ENCODE measurements at places on chromosomes 4 and X.

DNA sequence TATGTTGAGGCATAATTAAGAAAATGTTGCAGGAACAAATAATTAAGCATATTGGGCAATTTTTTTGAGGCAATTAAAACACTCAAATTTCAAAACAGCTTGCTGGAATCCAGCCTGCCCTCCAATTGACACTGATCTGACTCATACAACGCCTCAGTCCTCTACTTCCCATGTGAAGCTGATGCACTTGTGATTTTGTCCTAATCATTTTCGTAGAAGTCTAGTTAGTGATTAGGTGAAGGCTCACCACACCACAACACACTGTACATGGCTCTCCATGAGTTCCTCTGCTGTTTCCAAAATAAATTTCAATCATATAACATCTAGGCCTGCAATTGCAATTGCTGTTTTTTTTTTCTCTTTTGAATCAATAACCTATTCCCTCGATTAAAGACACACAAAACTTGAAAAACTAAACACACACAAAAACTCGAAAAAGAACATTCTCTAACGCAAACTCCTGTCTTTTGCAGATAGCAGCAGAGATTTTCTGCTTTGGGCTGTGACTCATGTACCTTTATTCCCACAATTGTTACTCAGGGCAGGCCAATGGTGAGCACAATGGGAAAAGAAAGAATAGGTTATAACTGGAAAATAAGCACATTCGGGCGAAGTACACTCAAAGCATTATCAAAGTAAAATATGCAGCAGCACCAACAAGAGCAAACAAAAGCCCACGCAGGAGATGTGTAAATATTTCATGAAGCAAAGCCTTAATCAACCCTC is 1.7 kb downstream of the GPRIN3 start:
- DNase-seq = peak; percentile 81

GRCh38 chr4:142318280-142318679 is 527.8 kb downstream of the INPP4B start:
- DNase-seq = no peak

GRCh38 chr4:13174001-13174400 is 310.1 kb downstream of the RAB28 start:
- no peak for DNase-seq

- peak; percentile 61 for DNase-seq
These were observed 201.8 kb downstream of the SOWAHB start for GRCh38 chr4:76696109-76696508.

DNA sequence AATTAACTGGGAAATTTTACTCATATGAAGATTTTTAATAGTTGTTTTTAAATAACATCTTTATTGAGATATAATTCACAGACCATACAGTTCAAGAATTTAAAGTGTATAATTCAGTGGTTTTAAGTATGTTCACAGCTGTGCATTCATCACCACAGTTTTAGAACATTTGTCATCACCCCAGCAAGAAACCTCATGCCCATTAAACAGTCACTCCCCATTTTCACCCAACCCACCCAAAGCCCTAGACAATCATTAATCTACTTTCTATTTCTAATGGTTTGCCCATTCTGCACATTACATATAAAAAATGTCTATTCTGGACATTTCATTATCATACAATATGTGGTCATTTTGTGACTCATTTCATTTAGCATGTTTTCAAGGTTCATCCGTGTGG is 2.8 kb downstream of the UPRT start:
- peak; percentile 39 for DNase-seq

DNA sequence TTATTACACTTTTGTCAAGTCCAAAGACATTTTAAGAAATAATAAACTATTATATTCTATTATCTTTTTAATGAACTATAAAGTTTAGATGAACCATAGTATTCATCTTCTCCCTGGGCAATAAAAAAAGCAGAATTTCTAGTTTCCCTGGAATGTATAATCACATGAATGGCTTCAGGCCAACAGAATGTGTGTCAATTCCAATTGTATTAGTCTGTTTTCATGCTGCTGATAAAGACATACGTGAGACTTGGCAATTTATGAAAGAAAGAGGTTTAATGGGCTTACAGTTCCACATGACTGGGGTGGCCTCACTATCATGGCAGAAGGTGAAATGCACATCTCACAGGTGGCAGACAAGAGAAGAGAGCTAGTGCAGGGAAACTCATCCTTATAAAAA is 70.7 kb upstream of the ANXA10 start:
- DNase-seq = peak; percentile 3

DNA sequence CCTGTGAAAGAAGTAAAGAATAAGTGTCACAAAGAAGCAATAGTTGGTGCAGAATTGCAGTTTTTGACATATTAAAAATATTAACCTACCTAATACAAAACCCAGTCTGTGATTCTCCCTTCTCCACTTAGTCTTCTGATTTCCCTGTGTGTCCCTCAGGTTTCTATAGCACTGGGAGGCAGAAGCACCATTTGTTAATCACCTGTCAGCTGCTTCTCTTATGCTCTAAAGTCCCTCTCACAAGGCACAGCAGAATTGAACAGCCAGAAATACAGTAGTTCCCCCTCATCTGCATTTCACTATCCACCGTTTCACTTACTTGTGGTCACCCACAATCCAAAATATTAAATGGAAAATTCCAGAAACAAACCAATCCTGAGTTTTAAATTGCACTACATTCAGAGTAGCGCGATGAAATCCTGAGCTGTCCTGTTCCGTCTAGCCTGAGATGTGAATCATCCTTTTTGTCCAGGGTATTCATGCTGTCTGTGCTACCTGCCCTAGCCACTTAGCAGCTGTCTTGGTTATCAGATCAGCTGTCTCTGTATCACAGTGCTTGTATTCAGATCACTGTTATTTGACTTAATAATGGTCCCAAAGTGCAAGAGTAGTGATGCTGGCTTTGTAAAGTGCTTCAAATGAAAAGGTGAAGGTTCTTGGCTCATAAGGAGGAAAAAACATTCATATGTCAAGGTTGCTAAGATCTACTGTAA is 984.1 kb upstream of the GRID2 start:
- DNase-seq = peak; percentile 25

GRCh38 chr4:111334361-111334760 is 711.5 kb upstream of the PITX2 start:
- DNase-seq = no peak

- no peak for DNase-seq
These were observed 161.1 kb downstream of the FBXW7 start for GRCh38 chr4:152374606-152375285.

- no peak for DNase-seq
These were observed 44.1 kb upstream of the SEC24B start for GRCh38 chr4:109389369-109390114.

- no peak for DNase-seq
These were observed 2137.1 kb upstream of the TENM3 start for GRCh38 chr4:180106122-180106521.

- DNase-seq = peak; percentile 50
These were observed 15.2 kb upstream of the RUFY3 start for GRCh38 chr4:70706516-70706915.

DNA sequence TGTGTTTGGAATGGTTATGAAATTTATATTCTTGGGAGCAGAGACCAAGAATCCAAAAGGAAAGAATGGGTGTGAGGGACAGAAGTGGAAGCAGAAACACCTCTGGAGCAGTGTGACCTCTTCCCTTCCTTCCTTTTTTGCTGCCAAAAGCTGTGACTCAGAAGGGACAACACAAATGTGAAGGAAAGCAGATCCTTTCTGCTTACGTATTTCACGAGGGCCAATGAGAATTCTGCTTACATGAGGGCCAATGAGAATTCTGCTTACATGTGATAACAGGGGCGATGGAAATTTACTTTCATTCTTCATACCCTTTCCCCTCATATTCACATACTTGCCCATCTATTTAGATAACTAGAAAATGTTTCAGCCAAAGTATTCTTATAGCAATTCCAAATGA is 404.6 kb downstream of the PRDM5 start:
- peak; percentile 30 for DNase-seq

- peak; percentile 47 for DNase-seq
These were observed 24.9 kb downstream of the TKTL2 start for GRCh38 chr4:163448540-163449203.

DNA sequence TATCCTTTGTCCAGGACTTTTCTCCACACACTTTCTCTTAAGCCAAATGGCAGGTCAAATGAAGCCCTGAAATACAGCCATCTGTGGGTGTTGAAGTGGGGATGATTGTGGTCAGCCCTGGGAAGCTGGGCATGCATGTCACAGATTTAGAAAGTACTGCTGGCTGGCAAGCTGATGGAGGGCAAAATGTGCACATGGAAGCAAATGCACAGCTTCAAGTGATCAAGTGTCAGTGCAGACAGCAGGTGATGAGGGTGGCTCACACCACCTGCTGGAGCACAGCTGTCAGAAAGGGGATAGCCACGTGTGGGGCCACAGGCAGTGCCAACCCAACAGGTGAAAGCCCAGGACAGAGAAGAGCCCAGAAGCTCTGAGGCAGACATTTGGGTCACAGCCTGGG is 40.3 kb upstream of the ATXN3L start:
- DNase-seq = no peak

- DNase-seq = no peak
These were observed 15.6 kb downstream of the TRIML1 start for GRCh38 chr4:188154668-188155405.

DNA sequence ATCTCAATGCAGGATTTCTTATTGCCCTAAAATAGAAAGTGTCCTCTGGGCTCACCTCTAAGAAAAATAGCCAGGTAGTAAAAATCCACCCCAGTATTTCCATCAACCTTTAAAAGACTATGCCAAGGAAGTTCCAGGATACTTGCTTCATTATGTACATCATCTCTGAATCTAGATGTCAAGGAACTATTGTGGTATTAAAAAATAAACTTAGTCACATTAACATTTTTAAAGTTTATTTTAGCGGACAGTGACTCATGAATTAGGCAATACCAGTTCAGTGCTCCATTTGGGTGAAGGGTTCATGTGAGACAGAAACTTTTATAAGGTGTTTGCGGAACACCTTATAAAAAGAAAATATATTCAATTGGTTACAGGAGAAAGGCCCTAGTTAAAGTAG is 209.2 kb downstream of the ADAM29 start:
- peak; percentile 2 for DNase-seq

- DNase-seq = no peak
These were observed 304 bp upstream of the SPIN2A start for GRCh38 chrX:57137501-57137900.

DNA sequence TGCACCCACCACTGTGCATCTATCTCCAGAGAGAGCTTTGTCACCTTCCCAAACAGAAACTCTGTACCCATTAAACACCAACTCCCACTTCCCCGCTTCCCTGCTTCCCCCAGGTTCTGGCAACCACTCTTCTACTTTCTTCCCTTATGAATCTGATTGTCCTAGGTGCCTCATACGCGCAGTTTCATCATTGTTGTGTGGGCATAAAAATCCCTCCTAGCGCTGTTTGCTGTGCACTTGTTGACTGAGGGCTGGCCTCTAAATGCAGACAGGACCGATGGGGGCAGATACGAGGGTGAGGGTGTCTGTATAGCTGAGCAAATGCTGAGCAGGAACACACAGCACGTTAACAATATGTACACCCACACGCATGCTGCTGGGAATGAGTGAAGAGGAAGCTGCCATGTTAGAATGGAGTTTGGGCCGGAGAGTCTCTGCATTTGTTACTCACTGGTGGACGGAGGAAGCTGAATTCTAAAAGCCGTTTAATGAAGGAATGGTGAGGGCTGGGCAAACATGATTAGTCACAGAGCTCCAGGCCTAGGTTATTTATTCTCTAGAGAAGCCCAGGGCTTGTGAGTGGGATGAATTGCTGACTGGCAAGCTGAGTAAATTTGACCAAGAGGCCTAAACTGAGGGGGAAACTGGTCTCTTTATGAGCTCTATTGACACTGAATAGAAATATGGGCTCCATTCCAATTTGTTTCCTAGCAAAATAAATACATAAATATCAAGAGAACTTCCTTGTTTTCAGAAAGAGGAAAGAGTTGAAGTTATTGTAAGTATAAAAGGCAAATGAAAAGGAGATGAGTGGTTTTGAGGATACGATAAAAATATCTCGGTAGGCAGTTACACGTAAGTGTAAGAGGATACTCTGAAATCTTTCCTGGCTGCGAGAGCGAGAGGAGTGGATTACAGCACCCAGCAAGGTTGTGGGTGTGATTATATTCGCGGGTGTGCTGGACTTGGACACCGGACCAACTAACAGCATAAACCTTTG is 95.9 kb upstream of the RPS6KA3 start:
- DNase-seq = peak; percentile 90

DNA sequence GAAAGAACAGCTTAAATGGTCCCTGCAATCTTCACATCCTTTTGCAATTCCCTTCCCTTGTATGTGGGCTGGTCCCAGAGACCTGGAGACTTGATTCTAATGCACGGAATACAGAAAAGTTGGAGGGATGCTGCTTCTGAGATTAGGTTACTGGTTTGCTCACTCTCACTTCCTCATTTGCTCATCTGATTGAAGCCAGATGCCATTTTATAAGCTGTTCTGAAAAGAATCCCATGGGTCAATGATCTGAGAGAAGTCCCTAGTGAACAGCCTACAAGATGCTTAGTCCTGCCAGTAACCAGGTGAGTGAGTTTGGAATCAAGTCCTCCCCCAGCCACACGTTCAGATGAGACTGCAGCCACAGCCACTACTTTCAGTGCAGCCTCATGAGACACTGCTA is 35.9 kb downstream of the MAGEA1 start:
- DNase-seq = no peak

GRCh38 chrX:139831675-139832456 is 101.0 kb downstream of the ATP11C start:
- peak; percentile 38 for DNase-seq

DNA sequence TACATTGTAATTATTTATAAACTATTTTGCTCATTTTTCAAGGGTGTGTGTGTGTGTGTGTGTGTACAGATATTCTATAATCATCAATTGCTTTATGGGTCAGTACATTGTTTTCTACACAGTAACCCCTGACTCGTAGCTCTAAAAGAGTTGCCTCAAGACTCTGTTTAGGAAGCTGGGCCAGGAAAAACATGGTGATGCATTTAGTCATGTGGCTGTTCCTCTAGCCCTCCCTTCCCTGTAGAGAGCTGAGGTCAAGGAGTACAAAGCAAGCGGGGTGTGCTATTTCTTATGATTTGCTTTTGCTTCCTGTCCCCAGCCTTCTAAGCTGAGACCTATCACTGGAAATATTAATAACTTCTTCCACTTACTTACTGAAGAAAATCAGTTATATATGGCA is 34.8 kb upstream of the SPANXD start:
- DNase-seq = peak; percentile 13

DNA sequence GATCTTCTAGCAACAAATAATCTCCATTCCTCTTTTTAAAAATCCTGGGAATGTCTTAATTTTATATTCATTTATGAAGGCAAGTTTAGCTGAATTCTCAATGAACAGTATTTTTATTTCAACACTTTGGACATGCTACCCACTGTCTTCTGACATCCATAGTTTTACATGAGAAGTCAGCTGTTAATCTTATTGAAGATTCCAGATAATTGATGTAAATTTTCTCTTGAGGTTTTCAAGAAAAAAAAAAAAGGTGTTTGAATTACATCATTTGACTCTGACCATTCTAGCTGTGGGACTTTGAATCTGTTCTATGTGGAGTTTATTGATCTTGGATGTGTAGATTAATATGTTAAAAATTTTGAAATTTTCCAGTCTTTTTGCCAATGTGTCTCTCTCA is 28.0 kb downstream of the PDHA2 start:
- DNase-seq = peak; percentile 1

Data from kidney tubule cell (primary cell).